ENCODE measurements at places on chromosomes 2 and 18.

GRCh38 chr2:143524559-143525401, 395.6 kb downstream of the ARHGAP15 start:
- no peak for DNase-seq

DNA sequence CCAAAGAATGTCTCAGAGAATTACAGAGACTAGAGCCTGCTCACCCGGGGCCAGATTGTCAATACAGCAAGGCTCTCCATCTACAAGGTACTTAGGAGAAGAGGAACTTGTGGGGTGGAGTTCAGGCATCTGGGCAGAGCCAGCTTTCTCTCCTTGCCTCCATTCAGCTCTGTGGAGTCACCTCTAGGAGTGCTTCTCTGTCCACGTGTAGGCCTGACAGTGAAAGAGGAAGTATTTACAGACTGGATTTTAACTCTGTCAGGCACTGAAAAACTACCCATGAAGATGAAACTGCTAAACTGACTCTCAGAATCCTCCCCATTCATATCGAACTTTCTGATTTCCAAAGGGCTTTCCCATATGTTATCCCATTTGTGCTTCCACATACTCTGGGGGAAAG, 315.6 kb downstream of the SETBP1 start:
- DNase-seq, result no peak

DNA sequence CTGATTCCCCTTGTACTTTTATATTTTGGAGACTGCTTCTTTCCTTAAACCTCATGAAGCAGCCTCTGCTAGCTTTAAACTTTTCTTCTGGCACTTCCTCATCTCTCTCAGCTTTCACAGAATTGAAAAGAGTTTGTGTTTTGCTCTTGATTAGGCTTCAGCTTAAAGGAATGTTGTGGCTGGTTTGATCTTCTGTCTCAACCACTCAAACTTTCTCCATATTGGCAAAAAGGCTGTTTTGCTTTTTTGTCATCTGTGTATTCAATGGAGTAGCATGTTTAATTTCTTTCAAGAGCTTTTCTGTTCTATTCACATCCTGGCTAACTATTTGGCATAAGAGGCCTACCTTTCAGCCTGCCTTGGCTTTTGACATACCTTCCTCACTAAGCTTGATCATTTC, 36.3 kb upstream of the MSTN start:
- DNase-seq, result no peak

- DNase-seq, result no peak
Measured at GRCh38 chr2:29492701-29493100, 377.5 kb downstream of the CLIP4 start.

DNA sequence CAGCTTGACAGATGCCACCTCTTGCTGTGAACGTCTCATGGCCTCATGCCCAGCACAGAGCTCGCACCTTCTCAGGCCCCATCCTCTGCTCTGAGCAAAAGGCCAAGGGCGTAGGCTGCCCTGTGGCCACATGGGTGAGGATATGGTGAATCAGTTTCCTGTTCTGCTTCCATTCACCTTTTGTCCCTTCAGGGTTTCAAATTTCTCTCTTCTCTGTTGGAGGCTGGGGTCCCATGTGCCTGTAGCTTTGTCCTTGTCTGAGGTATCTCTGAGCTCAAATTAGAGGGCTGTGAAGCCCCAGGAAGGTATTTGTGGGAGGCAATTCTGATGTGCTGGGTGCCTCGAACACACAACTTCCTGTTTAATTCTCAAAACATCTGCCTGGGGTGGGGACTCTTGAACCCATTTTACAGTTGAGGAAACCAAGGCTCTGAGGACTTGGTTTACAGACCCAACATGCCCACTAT, 29.0 kb downstream of the ZAP70 start:
- DNase-seq, result peak; percentile 66

DNA sequence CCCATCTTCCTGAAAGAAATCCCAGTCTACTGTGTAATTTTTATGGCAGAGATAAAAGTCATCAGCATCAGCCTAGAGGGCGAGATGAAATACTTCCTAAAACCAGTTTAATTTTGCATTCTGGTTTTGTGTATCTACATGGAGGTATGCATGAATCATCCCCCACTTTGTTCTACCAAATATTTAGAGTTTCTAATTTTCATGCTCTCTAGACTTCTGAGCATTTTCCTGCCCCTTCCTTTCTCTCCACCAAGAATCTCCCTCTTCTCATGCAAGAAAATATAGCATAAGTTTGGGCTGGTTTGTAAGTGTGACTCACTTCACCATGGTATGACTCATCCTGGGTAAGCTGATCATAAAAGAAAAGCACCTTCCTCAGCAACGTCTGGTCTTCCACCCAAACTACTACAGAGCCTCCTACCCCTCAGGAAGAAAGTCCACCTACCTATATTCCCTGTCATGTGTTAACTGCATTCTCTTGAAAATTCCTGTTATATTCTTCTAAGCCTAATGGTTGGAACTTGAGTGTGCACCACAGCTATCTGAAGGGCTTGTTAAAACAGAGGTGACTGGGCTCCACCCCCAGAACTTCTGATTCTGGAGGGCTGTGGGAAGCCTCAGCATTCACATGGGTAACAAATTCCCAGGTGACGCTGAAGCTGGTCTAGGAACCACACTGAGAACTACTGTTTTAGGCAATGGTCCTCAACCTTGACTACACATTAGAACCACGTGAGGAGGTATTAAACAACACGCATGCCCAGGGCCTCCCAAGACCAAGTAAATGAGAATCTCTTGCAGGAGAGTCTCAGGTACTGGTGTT, 37.4 kb upstream of the RAPGEF4 start:
- no peak for DNase-seq

DNA sequence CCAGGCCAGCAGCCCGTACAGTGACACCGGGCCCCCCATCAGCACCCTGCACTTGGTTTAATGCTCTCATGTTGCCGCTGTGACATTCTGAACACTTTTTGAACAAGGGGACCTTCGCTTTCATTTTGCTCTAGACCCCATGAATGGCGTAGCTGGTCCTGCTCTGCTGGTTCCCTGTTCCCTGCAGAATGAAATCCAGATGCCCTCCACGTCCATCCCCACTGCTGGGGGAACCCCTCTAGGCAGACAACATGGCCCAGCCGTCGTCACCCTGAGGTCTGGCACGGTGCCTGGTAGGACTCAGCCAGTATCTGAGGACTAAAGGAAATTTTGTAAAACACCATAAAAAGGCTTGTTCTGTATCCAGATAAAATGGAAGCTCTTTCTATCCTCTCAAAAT, 128.6 kb downstream of the KCTD1 start:
- no peak for DNase-seq

Data from stimulated activated naive CD8-positive, alpha-beta T cell treated with anti-CD3 and anti-CD28 coated beads, Interleukin-15, Interleukin-2, amounts not matched to agents 100 U/mL and 50 U/mL, for 24 hours (primary cell).